ENCODE measurements at places on chromosomes 16 and 17.

DNA sequence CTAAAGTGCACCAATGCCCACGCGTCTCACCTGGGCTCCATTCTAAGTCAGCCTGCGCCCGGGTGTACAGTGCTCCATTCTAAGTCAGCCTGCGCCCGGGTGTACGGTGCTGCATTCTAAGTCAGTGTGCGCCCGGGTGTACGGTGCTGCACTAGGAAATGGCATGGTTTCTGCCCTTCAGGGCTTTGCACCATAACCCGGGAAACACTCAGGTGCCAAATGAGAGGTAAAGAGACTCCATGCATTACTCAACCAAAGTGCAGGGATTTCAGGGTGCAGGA lies 29.2 kb upstream of the FASN start:
- H3K4me3 ChIP-seq, result no peak overlapping the region
- no peaks in the 10 kb centered on the region for H3K27me3 ChIP-seq

DNA sequence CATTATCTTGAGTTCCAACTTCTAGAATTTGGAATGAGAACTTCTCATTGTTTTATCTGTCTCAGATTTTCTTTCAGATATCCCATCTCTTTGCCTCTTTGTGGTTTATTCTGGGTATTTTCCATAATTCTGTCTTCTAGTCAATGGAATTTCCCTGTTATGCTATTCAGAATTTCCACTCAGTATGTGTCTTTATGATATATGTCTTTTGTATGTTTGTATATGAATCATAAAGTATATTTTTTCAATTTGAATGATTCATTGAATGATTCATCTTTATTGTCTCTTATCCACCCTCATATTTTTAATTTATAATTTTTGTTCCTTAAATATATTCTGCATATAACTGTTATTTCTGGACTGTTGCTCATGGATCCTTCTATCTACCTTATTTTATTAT lies 729.7 kb upstream of the GOT2 start:
- H3K27me3 ChIP-seq, result no peaks in the 10 kb centered on the region
- H3K4me3 ChIP-seq, result no peak overlapping the region
- DNase-seq, result no peak
- H3K27ac ChIP-seq, result no peak overlapping the region
- H3K36me3 ChIP-seq, result no peaks in the 10 kb centered on the region
- H3K4me1 ChIP-seq, result no peaks in the 10 kb centered on the region

GRCh38 chr17:43951750-43952149 lies 2.0 kb downstream of the PYY start:
- H3K36me3 ChIP-seq, result no peaks in the 10 kb centered on the region
- H3K27ac ChIP-seq, result no peak overlapping the region
- H3K4me3 ChIP-seq, result no peak overlapping the region
- peaks cover 39% of the 10 kb centered on the region for H3K27me3 ChIP-seq
- DNase-seq, result no peak

DNA sequence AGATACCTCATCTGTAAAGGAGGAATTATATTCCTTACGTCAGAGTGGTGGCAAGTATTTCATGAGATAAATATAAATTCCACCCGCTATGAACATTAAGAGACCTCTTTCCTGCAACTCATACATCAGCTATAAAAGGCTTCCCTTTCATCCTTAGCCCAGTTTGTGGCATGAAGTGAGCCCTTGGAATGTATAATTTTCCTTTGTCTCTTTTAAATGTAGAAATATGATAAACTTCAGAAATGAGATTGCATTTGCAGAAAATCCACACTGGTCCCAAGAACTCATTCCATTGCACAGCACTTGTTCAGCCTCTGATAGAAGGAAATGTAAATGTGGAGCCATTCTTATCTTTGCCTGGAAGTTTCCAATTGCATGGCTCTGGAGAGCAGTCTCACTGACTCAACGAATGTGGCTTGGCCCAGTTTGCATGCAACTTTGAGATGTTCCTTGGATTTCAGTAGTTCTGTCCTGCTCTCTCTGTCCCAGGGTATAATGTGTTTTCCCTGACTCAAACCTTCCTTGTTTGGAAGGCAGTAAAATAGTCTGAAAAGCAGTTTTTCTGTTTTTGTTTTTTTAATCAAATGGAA lies 746.4 kb downstream of the CDH11 start:
- no peak overlapping the region for H3K4me3 ChIP-seq
- H3K27ac ChIP-seq, result no peak overlapping the region
- DNase-seq, result no peak
- no peaks in the 10 kb centered on the region for H3K36me3 ChIP-seq
- peaks cover 2% of the 10 kb centered on the region for H3K4me1 ChIP-seq
- no peaks in the 10 kb centered on the region for H3K27me3 ChIP-seq

GRCh38 chr16:600781-601180 lies 10.9 kb downstream of the RAB40C start:
- no peak overlapping the region for H3K4me3 ChIP-seq
- no peaks in the 10 kb centered on the region for H3K36me3 ChIP-seq
- no peak overlapping the region for H3K27ac ChIP-seq
- DNase-seq, result no peak
- no peaks in the 10 kb centered on the region for H3K4me1 ChIP-seq

DNA sequence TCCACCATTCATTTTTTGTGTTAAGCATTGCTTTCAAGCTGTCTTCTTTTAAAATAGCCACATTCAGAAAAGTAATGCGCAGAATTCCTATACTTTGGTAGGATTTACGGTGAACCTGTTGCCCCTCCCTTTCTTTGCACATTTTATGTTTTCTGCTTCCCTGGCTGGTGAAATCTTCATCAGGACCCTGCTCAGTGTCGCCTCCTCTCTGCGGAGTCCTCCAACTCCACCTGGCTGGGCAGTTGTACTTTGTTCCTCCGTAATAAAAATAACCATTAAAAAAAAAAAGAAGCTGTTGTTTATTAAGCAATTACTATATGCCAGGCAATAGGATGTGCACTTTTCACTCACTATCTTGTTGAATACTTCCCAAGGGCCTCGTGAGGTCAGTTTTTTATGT lies 2.9 kb downstream of the UMOD start:
- no peak for DNase-seq
- H3K4me1 ChIP-seq, result no peaks in the 10 kb centered on the region
- H3K4me3 ChIP-seq, result no peak overlapping the region
- H3K27me3 ChIP-seq, result no peaks in the 10 kb centered on the region

DNA sequence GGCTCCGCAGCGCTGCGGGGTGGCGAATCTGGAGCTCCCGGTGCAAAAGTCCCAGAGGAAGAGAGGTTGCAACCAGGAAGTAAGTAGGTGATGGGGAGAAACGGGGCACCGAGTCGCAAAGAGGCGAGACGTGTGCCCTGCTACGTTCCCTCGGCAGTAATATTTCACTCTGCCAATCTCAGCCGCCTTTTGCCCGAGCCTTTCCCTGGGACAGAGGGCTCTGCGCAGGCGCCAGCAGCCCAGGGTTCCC lies at the start of gene NR1D1:
NR1D1 (minus strand) TSS at position 171 of the 250 bp plus-strand sequence. CDS start 495 bp downstream, outside the sequence.
- H3K27ac ChIP-seq, result peak within 1 kb of the TSS; percentile 99
- H3K4me3 ChIP-seq, result peak within 1 kb of the TSS; percentile 77
- peaks cover 78% of the 10 kb centered on the region for H3K4me1 ChIP-seq
- H3K27me3 ChIP-seq, result no peaks in the 10 kb centered on the region
- no peak for DNase-seq
- H3K36me3 ChIP-seq, result peaks cover 18% of the 10 kb centered on the region

All from esophagus muscularis mucosa (tissue), 4 donors.